ENCODE measurements at places on chromosomes 12 and 14.

DNA sequence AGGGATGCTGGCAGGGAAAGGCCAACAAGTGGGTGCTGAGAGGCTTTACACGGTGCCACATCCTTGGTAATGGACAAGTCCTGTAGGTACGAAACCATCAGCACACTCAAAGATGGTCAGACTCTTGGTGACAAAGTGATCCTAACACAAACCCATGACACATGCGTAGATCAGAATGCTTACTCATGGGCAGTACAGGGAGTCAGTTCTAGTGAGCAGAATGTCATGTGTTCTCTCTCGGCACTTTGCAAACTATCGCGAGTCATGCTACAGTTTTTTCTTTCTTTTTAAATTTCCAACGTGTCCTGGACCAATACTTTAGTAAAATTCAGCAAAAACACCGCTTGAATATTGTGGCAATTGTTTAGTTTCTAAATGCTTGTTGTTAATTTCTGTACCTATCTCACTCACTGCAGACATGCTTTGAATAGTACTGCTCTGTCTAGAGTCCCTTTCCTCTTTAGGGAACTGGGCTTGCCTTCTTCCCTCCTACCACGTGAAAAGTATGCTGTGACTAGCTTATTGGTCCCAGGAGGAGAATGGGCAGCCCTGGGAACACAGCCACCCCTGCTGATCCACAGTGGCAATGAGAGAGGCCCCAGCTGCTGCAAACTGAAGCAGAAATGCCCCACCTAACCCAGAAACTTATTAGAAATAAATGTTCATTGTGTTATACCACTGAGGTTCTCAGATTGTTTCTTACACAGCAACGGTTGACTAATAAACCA, 62.4 kb downstream of the UBR7 start:
- DNase-seq = peak; percentile 69

DNA sequence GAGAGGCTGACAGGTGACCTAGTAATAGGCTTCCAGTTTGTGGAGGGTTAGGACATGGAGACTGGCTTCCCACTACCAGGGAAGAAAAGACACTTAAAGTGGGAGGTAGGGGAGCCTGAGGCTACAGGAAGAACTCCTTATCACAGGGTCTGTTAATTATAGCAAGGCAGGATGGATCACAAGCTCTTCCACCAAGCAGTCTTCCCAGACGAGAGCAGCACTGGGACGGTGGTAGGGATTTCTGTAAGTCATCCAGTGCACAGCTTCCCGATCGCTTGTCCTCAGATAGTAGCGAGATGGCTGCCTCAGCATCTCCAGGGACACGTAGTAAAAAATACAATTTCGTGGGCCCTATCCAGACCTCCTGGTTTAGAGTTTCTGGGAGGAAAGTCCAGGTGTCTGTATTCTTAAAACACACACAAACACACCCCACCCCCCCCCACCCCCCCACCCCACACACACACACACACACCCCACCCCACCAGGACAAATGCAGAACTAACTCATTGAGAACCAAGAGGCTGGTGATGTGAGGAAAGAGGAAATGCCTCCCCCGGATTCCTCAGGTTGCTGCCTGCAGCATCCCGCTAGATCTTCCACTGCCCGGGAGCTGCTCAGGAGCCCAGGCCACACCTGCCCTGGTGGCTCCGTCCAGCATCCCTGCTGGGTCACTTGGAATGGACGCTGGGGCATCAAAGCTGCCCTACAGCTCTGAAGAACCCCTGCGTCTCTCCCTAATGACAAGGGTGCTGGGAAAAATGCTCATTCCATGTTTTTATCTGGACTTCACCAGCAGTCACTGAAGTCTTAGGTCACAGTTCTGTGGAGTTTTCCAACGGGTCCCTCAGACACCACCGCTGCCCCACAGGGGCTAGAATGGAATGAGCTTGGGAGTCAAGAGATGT, 307.2 kb downstream of the CACNA1C start:
- no peak for DNase-seq

DNA sequence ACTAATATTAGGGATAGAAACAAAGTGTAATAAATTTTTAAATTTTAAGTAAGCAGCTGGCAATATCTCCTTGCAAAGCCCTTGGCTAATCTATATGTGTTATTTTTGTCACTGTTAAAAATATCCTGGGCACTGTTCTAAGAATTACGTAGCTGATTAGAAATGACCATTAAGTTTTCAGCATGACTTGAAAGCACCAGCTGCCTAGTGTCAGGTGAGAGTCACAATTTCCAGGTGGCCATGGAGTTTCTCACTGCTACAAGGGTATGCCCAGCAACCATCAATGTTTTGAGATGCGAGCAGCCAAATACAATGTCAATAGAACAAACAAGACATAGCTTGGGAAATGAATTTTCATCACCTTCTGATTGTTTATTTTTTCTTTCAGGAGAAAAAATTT, 23.3 kb upstream of the GYS2 start:
- no peak for DNase-seq

DNA sequence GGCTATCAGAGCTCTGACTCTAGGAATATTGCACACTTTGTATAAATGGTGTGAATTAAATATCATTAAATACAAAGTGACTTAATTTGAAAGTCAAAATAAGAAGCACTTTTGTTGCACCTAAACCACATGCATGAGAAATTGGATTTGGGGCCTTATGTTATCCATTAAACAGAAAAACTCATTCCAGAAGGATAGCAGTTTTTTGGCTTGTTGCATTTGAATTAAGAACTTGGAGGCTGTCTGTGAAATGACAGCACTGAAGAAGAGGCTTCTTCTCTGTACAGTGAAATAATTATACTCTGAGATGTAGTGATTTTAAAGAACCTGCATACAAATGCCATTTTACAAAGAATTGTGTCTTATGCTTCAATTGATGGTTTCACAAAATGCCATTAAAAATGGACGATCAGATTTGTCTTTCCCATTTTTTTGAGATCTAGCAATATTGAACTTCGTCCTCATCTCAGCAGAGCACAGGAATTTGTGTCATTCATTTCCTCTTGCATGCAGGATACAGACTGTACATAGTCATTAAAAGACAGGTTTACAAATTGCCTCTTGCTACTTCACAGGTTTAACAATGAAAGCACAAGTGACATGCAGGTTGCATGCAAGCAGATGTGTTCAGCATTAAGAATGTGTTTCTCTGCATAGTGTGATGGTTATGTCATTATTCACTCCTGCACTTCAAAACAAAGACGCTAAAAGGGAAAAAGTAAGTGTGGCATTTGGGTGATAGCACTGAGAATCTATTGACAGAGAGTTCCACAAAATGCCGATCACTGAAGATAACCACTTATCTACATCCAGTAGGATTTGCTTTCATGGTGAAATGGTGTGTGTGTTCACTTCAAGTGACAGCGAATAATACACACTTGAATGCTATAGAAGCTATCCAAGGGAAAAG, 35.9 kb upstream of the PYGL start:
- DNase-seq = no peak

DNA sequence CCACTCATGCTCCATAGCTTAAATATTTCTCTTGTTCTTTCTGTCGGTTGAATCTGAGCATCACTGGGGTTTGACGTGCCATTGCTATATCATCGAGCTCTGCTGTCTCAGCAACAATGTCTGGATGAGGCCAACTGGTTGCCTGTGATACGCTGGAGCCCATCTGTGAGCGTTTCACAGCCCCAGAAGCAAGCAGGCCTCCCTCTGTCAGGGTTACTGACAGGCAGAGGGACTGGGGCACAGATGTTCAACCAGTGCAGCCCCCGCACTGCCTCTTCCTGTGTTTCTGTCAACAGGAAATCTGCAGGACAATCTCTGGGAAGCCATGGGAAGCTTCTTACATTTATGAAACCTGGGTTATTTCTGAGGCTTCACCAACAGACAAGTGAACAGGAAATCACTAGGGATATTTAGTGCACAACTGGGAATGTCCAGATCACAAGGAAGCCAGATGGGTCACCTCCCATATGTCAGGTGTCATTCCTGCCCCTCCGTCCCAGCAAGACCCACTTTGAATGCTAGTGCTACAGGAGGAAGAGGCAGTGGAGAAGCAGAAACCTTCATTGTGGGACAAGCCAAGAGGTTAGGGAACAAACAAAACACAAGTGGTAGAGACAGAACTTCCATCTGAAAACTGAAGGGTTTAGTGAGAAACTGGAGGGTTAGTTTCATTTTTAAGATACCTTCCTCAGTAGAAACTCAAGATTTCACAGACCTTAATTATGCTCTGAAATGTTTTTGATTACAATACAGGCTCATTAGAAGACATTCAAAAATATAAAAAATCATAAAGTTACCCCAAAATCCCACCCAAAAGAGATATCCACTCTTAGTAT, 24.1 kb downstream of the DMAC2L start:
- no peak for DNase-seq

DNA sequence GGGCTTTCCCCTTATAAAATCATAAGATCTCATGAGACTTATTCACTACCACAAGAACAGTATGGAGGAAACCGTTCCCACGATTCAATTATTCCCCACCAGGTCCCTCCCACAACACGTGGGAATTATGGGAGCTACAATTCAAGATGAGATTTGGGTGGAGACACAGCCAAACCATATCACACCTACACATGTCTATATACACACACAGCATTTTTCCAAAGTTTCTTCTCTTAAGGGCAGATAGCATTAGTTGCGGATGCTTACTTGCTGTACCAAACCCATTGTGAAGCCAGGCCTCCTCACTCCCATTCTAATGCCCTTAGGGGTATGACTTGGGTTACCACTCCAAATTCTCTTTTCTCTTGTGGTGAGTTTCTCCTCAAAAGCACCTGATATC, 104.1 kb upstream of the RAP1B start:
- DNase-seq = no peak

GRCh38 chr12:128737292-128737966, 86.3 kb downstream of the SLC15A4 start:
- DNase-seq = no peak

DNA sequence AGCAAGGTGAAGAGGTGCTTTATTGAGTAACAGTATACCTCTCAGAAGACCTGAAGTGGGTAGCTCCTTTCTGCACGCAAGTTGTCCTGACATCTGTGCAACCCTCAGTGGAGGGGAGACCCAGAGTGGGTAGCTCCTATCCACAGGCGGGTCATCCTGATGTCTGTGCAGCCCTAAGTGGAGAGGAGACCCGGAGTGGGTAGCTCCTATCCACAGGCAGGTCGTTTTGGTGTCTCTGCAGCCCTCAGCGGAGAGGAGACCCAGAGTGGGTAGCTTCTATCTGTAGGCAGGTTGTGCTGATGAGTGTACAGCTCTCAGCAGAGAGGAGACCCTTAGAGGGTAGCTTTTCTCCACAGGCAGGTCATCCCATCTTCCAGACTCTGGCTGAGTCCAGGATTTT, 45.1 kb upstream of the PRPF39 start:
- no peak for DNase-seq

DNA sequence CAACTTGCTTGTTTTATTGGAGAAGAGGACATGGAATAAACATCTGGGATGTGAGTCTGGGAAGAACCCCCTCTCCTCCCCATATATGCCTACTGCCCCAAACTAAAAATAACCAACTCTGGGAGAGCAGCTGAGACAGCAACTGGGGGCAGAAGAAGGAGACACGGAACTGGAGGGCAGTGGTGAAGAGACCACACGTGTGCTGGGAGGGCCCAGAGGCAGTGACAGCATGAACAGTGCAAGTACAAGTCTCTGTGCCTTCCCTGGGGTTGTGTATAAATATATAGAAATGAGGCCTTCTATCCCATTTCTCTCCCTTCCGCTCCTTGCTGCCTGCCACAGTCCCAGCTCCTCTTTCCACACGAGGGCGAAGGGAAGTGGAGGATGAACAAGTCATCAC, 4.0 kb upstream of the KRT73 start:
- no peak for DNase-seq
